Cardiac fibroblast (primary cell): ENCODE measurements at places on chromosomes 3 and 15.
A peak's percentile ranks its signal among the peaks of the same experiment; 100 is the strongest.

- DNase-seq, result no peak
These were observed 43.2 kb upstream of the NEDD4 start for GRCh38 chr15:56036546-56037067.

DNA sequence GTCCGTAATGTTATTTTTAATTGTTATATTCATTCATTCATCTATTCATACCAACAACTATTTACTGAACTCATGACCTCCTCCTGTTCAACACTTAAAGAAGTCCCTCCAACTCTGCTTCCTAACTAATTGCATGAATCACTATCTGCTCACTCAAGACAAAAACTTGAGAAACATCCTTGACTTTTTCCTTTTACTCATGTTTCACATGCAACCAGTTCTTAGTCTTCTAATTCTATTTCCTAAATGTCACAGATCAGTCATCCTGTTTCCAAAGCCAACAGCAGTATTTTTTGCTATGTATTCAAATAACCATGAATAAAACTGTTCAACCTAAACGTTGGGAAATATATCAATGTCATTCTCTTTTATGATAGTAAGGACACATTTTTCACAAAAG, 124.6 kb upstream of the GBE1 start:
- peak; percentile 44 for DNase-seq

DNA sequence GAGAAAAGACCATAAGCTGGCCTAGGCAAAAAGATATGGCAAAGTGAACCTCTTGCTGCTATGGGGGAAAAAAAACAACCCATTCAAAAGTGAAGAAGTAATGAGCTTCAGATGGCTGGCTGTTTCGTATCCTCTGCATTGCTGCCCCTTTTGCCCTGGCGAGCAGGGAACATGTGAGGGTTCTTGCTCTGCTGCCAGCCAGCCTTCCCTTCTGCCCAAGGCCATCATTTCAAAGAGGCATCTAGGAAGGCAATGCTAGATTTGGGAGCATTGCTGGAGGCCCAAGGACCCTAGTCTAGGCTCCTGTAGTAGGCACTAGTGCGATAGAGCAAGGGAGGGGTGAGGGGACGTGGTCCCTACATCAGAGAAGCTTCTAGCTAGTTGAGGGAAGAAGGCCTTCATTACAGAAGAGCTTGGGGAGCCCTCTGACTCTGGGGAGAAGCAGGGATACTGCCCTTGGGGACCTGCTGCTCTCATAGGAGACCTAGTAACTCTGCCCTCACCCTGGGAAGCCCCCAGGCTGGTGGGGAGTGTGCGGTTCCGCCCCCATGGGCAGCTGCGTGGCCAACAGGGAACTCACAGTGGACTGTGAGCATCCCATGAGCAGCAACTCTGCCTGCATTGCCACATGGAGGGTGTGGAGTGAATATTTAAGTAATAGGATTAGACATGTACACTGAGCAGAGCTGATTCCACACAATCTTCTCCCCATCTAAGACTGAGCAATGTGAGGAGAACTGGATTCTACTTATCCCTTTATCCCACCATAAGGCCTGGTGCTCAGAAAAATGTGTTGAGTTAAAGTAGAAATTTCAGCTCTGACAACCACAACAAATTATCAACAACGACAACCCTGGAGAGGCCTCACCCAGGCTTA, 21.3 kb downstream of the ITGA11 start:
- no peak for DNase-seq

DNA sequence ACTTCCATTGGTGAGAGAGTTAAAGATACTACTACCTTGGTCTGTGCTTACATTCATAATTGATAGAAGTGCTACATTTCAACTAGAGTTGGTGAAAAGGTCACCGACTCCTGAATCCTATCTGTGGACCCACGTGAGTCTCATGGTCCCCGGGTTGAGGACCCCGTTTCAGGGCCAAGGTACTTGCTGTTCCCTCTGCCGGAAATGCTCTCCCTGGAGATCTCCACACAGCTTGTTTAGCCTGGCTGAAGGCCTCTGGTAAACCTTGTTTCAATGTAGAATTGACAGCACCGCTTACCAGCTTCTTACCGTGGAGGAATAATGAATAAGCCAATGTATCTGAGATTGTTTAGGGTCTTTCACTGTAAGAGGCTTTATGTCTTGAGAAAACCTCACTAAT, 226.0 kb upstream of the GOLGA6L4 start:
- DNase-seq, result no peak

DNA sequence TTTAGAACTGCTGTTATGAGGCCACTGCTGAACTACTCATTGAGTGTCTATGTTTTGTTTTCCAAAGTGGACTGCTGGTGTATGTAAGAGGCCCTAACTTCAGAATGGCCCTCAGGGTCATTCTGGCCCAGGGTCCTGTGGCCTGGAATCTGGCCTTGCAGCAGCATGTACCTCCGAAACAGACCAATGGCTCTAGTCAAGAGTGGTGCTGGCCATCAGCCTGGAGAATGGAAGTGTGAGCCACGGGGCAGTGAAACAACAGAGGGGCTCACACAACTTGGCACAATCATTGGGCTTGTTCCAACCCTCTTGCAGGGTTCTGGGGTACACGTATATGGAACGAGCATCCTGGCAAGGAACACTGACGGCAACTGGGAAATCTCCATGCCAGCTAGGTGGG, 40.5 kb downstream of the SCN5A start:
- DNase-seq, result no peak

DNA sequence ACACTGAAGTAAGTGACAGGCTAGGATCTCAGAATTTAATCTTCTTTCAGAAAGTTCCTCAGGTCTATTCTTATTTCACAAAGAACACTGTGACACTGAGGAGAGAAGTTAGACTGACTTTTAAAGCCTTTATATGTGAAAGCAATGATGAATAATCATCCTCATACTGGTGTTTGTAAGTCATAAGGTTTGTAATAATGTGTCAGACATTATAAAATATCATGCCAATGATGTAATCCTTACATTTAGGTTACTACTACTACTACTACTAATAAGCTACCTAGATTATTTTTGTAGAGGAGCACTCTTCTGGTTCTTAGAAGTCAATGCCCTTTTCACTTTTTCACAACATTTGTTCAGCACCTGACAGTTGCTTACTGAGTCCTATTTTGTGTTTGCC, 33.4 kb downstream of the FANCD2OS start:
- DNase-seq, result peak; percentile 29

DNA sequence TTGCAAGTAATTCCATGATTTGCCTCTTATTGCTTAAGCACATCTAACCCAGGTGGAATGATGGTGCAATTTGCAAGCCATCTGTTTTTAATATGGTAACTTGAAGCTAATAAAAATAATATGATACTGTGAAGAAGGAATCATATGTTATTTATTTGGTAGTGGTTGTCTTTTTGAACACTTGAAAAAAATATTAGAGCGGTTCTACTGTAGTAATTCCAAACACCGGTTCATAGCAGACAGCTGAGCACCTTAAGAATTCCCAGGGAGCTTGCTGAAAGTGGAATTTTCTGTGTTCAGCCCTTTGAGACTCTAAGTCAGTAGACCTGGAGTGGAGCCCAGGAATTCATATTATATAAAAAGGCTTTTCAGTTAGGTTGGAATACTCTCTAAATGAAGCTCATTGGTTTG, 687.4 kb downstream of the EDEM1 start:
- no peak for DNase-seq

- DNase-seq, result no peak
These were observed 20.6 kb downstream of the CHD2 start for GRCh38 chr15:92920595-92921161.

DNA sequence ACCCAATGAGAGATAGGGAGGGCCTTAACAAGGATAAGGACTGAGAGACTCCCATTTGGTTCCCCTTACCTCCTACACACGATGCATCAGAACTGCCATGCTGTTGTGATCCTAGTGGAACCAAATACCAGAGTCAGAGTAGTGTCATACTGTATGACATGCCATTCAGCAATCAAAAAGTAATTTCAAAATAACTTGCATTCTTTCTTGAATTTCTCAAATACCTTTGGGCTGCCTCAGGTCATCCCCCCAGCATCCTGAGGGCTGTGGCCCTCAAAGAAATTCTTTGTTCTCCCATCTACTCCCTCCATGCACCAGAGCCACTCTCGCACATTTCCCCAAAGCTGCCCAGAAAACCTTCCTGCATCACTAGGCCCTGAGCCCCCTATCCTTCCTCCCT, 68.9 kb upstream of the PPP2R3A start:
- no peak for DNase-seq

GRCh38 chr15:48579945-48580671, 65.4 kb downstream of the FBN1 start:
- DNase-seq, result peak; percentile 44

DNA sequence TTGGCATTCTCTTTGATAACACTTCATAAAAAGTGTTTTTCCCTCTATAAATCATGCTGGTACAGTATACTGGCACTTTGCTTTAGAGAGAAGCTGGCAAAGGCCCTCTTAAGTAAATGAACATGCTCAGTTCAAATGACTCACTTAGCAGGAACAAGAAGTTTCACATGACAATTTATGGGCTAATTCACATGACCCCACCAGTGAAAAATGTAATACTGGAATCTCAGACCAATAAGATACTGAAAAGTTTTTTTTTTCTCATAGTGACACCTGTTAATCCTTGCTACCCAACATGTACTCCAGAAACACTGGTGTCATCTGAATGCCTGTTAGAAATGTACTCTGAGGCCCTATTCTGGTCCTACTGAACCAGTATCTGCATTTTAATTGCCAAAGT, 13.9 kb downstream of the BTBD1 start:
- DNase-seq, result peak; percentile 68

- DNase-seq, result no peak
These were observed 50.9 kb downstream of the KLHL6 start for GRCh38 chr3:183504597-183504996.

GRCh38 chr3:140068494-140069017, 133.6 kb downstream of the CLSTN2 start:
- DNase-seq, result no peak

GRCh38 chr15:101088271-101088670, 163.6 kb downstream of the CHSY1 start:
- DNase-seq, result no peak

GRCh38 chr3:31968369-31968926, 12.6 kb downstream of the OSBPL10 start:
- peak; percentile 90 for DNase-seq

GRCh38 chr3:180529778-180530177, 72.2 kb upstream of the TTC14 start:
- DNase-seq, result no peak

- DNase-seq, result no peak
These were observed 222.5 kb upstream of the ICE2 start for GRCh38 chr15:60701261-60702019.

DNA sequence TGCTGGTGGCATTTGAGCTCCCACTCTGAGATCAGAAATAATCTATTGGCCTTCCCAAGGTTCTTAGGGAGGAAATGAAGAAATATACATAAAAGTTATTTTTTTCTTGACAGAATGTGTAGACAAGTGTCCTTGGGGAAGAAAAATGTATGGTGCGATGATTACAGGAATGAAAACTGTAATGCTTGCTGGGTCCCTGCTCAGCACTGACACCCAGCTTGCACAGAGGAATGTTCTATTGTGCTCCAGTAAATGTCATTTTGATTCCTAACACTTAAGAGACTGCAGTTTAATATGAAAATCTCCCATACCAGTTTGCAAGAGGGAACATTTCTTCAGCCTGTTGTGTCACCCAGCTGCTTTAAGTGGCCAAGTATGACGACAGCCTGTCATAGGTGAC, 271.3 kb upstream of the TPM1 start:
- no peak for DNase-seq

DNA sequence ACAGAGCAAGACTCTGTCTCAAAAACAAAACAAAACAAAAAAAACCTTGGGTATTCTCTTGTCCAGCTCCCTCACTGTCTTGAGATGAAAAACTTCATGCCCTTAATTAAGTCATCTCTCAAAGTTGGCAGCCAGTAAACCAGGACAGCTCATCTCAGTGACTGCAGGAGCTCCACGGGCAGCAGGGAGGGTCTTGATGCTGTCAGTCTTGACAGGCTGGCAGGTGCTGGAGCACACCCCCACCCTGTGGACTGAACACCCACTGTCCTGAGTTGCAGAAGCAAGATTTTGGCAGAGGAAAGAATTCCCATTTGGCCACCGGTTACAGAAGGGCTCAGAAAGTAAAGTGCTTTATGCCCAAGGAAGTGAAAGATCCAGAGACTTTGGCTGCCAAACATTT, 8.0 kb downstream of the DNAJA4 start:
- no peak for DNase-seq

- no peak for DNase-seq
These were observed 150.2 kb downstream of the CHST2 start for GRCh38 chr3:143269741-143270140.

DNA sequence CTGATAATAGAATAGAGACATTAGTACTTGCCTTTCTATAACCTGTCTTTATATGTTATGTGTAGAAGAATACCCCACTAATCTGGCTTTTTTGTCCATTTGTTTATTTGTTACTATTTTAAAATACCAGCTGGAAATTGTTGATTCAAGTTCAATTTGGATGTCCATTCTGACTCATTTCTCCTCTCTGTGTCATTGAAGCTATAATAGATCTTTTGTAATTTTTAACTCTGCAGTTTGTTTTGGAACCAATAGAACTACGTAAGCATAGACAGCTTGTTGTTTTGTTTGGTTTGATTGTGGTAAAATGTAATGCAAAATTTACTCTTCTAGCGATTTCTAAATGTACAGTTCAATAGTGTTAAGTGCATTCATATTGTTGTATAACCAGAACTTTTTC, 390.4 kb downstream of the ZIC1 start:
- no peak for DNase-seq

DNA sequence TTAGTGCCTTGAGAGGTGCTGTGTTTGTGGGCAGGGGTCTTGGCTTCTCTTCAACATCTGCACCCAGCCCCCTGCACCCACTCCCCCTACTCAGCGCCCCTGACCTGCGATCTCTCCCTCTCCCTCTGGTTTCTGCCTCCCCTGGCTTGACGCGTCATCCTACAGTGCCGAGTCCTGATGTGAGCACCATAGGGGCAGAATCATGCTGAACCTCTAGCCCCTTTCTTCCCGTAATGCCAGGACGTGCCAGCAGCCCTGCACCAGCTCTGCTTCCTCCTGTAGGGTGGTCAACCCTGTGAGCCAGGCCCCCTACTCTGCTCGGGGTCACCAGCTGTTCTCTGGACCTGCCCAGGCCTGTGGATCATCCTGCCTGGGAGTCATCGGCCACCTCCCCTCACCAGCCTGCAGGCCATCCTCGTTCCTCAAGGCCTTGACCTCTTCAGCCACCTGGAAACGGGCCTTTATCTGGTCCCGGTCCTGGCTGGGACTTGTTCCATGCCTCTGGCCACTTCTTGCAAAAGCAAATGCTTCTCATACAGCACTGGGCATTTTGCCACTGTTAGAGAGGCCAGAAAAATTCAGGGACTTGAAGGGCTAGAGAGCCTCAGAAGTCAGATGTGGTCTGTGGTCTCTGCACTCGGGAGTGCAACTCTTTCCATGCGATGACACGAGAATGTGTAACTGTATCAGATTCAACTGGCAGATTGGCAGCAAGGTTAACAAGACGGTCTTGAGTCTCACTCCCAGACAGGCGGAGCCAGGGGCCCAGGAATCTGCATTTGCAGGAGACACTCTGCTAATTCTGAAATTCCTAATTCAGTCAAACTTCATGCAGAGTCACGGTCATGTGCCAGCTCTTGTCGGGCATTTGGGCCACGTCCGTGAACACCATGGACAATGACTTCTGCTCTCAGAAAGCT, 16.7 kb upstream of the KLF15 start:
- peak; percentile 13 for DNase-seq
